Nucleus accumbens (tissue), 56 donors: ENCODE measurements at places on chromosomes 3 and 15.

DNA sequence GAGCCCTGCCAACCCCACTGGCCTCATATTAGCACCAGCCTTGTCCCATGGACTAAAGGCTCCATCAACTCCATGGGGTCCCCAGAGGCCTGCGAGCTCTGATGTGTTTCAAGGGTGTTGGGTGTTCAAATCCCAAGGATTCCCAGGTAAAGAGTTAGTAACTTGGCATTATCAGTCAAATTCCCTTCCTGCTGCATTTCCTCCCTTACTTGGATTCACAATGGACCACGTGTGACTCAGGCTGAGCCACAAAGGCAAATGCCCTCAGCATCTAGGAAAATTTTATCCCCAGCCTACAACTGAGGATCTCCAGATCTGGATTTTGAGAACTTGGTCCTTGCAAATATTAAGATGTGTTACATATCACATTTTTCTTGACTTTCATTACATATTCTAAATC lies 58.8 kb downstream of the GADL1 start:
- DNase-seq: no peak

DNA sequence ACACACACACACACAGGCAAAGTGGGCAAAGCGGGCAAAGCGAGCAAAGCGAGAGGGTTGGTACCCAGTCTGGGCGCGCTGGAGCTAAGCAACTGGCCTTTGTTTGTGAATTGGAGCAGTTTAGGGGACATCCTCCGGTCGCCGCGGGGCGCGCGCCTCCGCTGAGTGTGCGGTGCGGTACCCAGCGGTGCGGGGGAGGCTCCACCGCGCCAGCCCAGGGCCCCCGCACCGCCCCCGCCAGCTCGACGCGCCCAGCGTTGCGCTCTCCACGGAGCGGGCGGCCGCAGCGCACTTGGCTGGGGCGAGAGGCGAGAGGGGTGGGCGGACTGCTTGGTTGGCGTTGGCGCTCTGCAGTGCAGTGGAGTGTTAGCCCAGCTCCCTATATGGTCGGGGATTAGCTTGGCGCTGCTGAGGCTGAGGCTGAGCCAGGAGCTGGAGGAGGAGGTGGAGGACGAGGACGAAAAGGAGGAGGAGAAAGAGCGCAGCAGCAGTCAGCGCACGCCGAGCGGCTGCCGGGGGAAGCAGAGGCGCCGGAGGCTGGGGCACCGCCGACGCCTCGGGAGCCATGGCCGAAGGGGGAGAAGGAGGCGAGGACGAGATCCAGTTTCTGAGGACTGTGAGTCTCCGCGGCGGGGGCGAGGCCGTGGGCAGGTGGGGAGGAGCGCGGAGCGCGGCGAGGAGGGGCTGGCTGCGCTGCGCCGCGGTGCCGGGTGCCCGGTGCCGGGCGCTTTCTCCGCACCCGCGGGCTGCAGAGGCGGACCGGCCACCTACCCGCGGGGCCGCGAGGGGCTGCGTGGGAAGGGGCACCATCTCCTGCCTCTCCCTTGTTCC lies at the start of gene RYR3:
TSS of gene RYR3 (plus strand) at position 487 of the 831 bp plus-strand sequence. CDS start at position 566, 79 bp downstream.
- DNase-seq: peak; percentile 42

- no peak for DNase-seq
These were observed 269.5 kb upstream of the GBE1 start for GRCh38 chr3:82030916-82031315.

DNA sequence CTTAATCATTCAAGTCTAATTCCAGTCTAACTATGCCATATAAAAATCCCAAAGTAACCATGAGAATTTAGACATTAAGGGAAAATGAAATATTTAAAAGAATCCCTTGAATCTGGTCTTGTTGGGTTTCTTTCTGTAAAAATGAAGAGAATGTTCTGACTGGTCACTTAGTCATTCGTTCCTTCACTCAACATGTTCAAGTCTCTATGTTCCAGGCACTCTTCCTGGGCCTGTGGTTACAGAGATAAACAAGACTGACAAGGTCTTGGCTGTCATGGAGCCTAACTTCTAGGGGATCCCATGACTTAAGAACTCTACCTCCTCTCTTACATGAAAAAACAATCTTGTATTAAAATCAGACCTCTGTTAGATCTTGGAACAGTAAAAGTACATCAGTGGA lies 638.6 kb upstream of the TBL1XR1 start:
- DNase-seq: no peak

- no peak for DNase-seq
These were observed 7.4 kb downstream of the GOLM2 start for GRCh38 chr15:44295750-44296431.

GRCh38 chr15:99565049-99565298 lies 810 bp upstream of the MEF2A start:
- no peak for DNase-seq

GRCh38 chr3:513301-513700 lies 316.7 kb downstream of the CHL1 start:
- DNase-seq: no peak

GRCh38 chr15:65130941-65131340 lies 2.7 kb downstream of the PDCD7 start:
- DNase-seq: no peak

GRCh38 chr3:23741036-23741706 lies 64.6 kb upstream of the UBE2E1 start:
- DNase-seq: no peak

- DNase-seq: no peak
These were observed 45.5 kb downstream of the NEK11 start for GRCh38 chr3:131072099-131072559.

- DNase-seq: no peak
These were observed 957 bp downstream of the ADCY5 start for GRCh38 chr3:123447749-123448517.

- no peak for DNase-seq
These were observed 8.6 kb upstream of the IL20RB start for GRCh38 chr3:136949146-136949545.

- DNase-seq: no peak
These were observed 35.2 kb downstream of the BDH1 start for GRCh38 chr3:197520311-197521276.

DNA sequence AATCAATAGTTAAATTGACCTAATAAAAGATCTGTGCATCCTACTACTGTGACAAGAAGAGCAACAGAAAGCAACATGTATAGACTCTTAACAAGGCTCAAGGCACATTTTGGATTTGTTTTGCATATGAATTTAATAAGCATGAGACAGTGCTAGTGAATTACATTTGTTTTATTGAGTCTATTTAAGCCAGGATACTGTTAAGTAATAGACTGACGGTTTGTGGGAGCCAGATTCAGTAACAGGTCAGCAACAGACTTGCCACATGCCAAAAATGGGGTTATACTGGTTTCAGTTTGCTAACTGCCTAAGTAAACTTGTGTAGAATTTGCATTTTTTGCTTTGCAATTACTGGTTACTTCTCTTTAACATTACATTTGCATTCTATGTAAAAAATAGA lies 54.0 kb downstream of the MBNL1 start:
- DNase-seq: no peak

DNA sequence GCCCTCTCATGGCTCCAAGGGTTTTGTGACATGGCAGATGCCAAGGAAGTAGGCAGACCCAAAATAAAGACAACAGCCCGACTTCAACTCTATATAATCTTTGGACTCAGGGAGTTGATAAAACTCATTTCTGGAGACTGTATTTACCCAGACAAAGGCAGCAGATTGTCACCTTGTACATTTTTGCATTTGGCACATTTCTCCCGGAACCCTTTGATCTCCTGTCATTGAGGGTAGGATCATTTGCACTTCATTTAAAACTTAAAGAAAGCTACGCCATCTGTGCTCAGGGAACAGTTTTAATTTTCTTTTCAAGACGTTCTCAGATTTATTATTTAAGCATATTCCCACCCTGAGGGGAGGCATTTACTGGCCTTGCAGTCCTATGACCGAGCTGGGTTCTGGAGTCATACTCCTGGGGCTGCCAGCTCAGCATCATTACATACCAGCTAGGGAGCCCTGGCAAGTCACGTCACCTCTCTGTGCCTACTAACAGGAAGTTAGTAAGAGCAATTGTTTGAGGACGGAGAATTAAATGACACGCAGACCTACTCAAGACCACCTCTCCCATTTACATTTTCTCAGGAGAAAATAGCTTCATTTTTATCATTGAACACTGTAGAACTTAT lies 5.9 kb downstream of the CDCP1 start:
- no peak for DNase-seq

GRCh38 chr3:97665896-97666295 lies 98.7 kb upstream of the ARL6 start:
- DNase-seq: no peak
